ENCODE measurements at places on chromosomes 11 and 22. TPM values are rescaled to one million over a fixed set of nuclear protein-coding genes. Genes with fewer than 3 reads are reported as not detected.
A peak's percentile ranks its signal among the peaks of the same experiment; 100 is the strongest.

- H3K4me3 ChIP-seq, result no peak overlapping the region
- no peaks in the 10 kb centered on the region for H3K36me3 ChIP-seq
- no peak for DNase-seq
- no peaks in the 10 kb centered on the region for H3K27me3 ChIP-seq
- no peaks in the 10 kb centered on the region for H3K4me1 ChIP-seq
Observed at GRCh38 chr11:118834427-118835028, 43.6 kb upstream of the DDX6 start.

DNA sequence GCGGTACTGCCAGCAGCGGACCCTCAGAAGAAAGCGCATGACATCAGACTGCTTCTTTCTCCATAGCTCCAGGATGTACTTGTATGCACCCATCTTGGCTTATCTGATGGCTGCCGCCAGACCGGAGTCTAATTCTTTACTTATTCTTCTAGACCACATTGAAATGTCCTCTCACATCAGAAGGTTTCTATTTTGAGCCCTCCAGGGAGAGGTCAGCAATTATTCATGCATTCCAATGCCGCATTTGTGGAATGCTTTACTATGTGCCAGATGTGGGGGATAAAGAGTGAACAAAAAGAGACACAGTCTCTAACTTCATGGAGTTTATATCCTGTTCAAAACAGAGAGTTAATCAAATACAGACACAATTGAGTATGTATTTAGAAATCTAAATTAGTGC is 230.1 kb downstream of the MIAT start:
- H3K4me1 ChIP-seq, result peaks cover 3% of the 10 kb centered on the region
- H3K27ac ChIP-seq, result no peak overlapping the region
- no peaks in the 10 kb centered on the region for H3K36me3 ChIP-seq

- H3K4me3 ChIP-seq, result no peak overlapping the region
- H3K27me3 ChIP-seq, result no peaks in the 10 kb centered on the region
- no peaks in the 10 kb centered on the region for H3K36me3 ChIP-seq
- no peaks in the 10 kb centered on the region for H3K4me1 ChIP-seq
Observed at GRCh38 chr11:118201966-118202365, 22.8 kb downstream of the JAML start.

GRCh38 chr22:50456466-50457234 is 18.2 kb downstream of the SBF1 start:
- peaks cover 3% of the 10 kb centered on the region for H3K36me3 ChIP-seq
- H3K27me3 ChIP-seq, result no peaks in the 10 kb centered on the region
- no peak overlapping the region for H3K4me3 ChIP-seq
- no peak for DNase-seq

DDI1 gene
- not detected for total RNA-seq

BACE1-AS gene
- 3.9 TPM for total RNA-seq

ARL2 gene
- total RNA-seq, result 27.8 TPM

DNA sequence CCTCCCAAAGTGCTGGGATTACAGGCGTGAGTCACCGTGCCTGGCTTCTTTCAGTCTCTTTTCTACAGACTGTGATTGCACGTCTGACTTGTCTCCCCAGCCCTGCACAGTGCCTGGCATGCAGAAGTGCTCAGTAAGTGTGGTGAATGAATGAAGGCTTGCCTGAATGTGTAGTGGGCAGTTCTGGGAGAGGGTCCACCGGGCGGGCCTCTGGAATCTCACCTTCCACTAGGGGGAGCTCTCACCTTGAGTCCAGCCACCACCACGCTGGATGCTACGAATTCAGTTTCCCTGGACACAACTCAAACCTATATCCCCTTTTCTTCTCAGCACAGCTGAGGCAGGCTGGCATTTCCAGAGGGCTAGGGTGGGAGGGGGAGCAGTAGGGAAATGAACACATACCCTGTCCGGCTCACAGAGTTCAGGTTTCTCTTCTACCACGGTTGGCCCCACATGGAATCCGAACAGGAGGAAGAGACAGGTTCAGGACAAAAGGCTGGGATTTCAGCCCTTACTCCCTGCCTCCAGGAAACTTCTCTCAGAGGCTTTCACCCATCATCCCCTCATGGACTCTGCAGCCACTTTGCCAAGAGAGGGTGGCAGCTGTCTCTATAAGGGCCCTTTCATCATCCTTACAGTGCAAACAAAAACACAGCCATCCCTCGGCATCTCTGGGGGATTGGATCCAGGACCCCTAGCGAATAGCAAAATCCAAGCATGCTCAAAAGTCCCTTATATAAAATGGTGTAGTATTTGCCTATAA is 86.8 kb downstream of the NECTIN1 start:
- H3K4me1 ChIP-seq, result no peaks in the 10 kb centered on the region
- no peaks in the 10 kb centered on the region for H3K27me3 ChIP-seq
- no peak overlapping the region for H3K4me3 ChIP-seq
- no peak overlapping the region for H3K27ac ChIP-seq

GRCh38 chr11:66617155-66617834 is 865 bp downstream of the RBM14 start:
- DNase-seq, result no peak
- H3K27me3 ChIP-seq, result no peaks in the 10 kb centered on the region
- peaks cover 6% of the 10 kb centered on the region for H3K4me1 ChIP-seq
- H3K4me3 ChIP-seq, result peak overlapping the region; percentile 74
- H3K36me3 ChIP-seq, result no peaks in the 10 kb centered on the region
- peak overlapping the region; percentile 94 for H3K27ac ChIP-seq

DNA sequence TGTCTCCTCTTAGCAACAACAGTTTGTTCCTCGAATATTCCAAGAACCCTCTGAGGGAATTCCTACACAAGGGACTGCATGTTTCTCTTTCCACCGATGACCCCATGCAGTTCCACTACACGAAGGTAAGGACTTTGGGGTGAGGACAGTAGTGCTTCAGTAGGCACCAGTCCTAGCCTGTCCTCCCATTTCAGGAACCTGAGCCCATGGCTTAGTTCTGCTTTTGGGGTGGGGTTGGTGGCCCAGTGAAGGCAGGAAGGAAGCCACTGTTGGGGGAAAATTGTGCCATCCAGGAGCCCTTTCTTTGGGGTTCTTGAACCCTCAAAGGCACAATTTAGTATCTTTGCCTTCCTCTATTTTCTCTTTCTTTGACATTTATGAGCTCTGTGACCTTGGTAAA is 38.2 kb downstream of the RNF141 start:
- H3K4me1 ChIP-seq, result no peaks in the 10 kb centered on the region
- no peaks in the 10 kb centered on the region for H3K27me3 ChIP-seq
- DNase-seq, result no peak
- H3K4me3 ChIP-seq, result no peak overlapping the region
- no peaks in the 10 kb centered on the region for H3K36me3 ChIP-seq
- H3K27ac ChIP-seq, result no peak overlapping the region

C22orf15 gene
- not detected for total RNA-seq

DNA sequence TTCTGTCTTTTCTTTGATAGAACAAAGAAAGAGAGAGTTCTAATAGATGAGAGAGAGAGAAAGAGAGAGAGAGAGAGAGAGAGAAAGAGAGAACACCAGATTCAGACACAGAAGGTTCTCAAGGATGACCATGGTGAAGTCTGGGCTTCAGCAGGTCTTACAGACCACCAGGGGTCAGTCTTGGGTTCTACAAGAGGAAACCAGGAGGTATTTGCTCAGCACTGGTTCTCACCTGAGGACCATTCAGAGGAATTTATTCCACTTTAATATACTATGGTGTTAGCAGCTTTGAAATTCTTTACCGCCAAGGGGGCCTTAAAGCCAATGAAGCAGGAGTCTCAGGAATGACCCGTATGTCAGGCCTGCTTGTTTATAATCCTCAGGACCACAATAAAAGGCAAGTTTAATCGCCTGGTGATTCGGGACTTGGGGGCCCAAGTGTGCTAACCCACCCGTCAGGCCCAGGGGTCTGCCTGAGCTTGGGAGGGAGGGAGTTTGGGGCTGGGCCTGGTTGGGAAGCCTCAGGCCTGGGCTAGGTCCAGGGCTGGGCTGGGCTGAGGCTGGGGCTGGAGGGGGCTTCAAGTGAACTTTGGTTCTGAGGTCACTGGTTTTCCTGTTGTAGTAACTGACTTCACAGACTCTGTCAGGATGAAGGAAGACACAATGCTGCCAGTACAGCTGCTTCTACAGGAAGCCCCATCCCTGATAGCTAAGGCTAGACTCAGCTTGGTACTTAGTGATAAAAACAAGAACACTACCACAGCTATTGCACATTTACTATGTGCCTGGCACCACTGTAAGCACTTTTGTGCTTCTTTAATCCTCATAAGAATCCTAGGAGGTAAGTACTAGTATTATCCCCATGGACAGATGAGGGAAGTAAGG is 179.2 kb upstream of the ZBED5 start:
- no peak overlapping the region for H3K27ac ChIP-seq
- no peaks in the 10 kb centered on the region for H3K36me3 ChIP-seq
- no peaks in the 10 kb centered on the region for H3K4me1 ChIP-seq

MMP27 gene
- total RNA-seq, result not detected

- H3K36me3 ChIP-seq, result no peaks in the 10 kb centered on the region
- H3K4me3 ChIP-seq, result no peak overlapping the region
- H3K27ac ChIP-seq, result no peak overlapping the region
- H3K4me1 ChIP-seq, result no peaks in the 10 kb centered on the region
Observed at GRCh38 chr11:36218283-36218921, 70.8 kb downstream of the COMMD9 start.

SYT8 gene
- total RNA-seq, result 18.1 TPM

GRCh38 chr11:104652996-104653395 is 245.3 kb downstream of the CASP12 start:
- H3K27me3 ChIP-seq, result no peaks in the 10 kb centered on the region
- H3K27ac ChIP-seq, result no peak overlapping the region
- H3K36me3 ChIP-seq, result no peaks in the 10 kb centered on the region
- DNase-seq, result no peak

DNA sequence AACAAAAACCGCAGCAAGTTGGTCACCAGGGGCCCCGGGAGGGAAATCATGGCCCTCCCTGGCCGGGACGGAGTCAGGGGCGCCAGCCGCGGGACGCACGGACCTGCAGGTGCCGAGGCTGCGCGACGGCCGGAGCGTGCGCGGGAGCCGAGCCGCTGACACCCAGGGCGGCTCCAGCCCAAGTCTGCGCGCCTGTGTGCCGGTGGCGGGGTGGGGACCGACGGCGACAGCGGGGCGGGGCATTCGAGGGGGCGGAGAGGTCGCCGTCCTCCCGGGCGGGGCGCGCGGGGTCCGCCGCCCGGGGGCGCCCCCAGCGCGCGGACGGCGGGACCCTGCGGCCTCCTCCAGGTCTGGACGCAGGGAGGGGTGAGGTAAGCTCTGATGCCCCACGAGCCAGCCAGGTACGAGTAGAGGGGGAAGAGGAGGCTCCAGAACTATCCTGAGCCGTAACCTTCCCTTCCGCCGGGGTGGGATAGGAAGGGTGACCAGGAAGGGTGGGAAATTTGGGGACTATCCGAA is at the start of gene ESAM:
ESAM (minus strand) TSS at position 186 of the 519 bp plus-strand sequence; CDS start at position 50, 136 bp downstream.
- H3K27me3 ChIP-seq, result no peaks in the 10 kb centered on the region
- DNase-seq, result peak; percentile 33
- H3K4me3 ChIP-seq, result peak within 1 kb of the TSS; percentile 14
- H3K36me3 ChIP-seq, result no peaks in the 10 kb centered on the region

ARHGAP42 gene
- total RNA-seq, result 2.6 TPM

GRCh38 chr11:72568861-72569260 is 105.4 kb downstream of the PDE2A start:
- H3K27ac ChIP-seq, result no peak overlapping the region
- H3K36me3 ChIP-seq, result no peaks in the 10 kb centered on the region
- H3K4me1 ChIP-seq, result no peaks in the 10 kb centered on the region

DNA sequence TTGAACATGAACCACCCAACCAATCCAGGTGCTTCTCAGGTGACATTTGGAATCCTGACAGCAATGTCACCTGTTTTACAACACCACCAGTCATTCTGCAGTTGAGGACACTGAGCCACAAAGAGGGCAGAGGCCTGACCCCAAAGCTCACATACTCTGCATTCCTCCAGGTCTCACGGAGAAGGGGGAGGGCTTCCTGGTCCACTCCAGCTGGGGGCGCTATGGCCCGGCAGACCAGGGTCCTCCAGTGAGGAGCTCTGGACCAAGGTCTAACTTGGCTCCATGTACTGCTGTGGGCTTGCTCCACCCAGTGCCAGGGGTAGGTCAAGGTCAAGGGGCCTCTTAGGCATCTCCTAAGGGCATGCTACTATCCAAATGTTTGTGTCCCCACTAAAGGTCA is 1.5 kb upstream of the PNPLA3 start:
- H3K4me1 ChIP-seq, result no peaks in the 10 kb centered on the region
- no peak for DNase-seq
- no peak overlapping the region for H3K27ac ChIP-seq
- H3K36me3 ChIP-seq, result no peaks in the 10 kb centered on the region
- H3K4me3 ChIP-seq, result no peak overlapping the region

GRCh38 chr11:18329196-18329870 is 7.0 kb downstream of the GTF2H1 start:
- H3K36me3 ChIP-seq, result peaks cover 20% of the 10 kb centered on the region
- H3K4me1 ChIP-seq, result peaks cover 12% of the 10 kb centered on the region
- H3K27ac ChIP-seq, result no peak overlapping the region
- DNase-seq, result no peak

GRCh38 chr11:118004543-118005223 is 18.5 kb downstream of the IL10RA start:
- DNase-seq, result no peak
- H3K4me1 ChIP-seq, result no peaks in the 10 kb centered on the region
- no peak overlapping the region for H3K4me3 ChIP-seq
- H3K27me3 ChIP-seq, result no peaks in the 10 kb centered on the region
- H3K27ac ChIP-seq, result no peak overlapping the region

DNA sequence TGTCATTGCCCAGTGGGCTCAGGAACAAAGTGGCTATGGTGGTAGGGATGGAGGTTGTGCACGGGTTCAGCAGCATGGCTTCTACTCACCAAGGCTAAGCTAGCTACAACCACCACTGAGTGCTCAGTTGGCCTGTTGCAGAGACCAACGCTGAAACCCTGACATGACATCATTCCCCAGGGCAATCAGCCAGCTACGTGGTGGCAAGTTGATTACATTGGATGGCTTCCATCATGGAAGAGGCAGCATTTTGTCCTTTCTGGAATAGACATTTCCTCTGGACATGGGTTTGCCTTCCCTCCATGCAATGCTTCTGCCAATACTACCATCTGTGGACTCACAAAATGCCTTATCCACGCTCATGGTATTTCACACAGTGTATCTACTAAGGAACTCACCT is 634.3 kb downstream of the OPCML start:
- no peaks in the 10 kb centered on the region for H3K27me3 ChIP-seq
- DNase-seq, result no peak
- H3K4me1 ChIP-seq, result no peaks in the 10 kb centered on the region
- H3K4me3 ChIP-seq, result no peak overlapping the region
- H3K27ac ChIP-seq, result no peak overlapping the region

C22orf42 gene
- total RNA-seq, result 0.31 TPM

GRCh38 chr11:11215058-11215815 is 137.8 kb downstream of the CSNK2A3 start:
- no peak overlapping the region for H3K27ac ChIP-seq
- DNase-seq, result no peak
- H3K36me3 ChIP-seq, result no peaks in the 10 kb centered on the region

DNA sequence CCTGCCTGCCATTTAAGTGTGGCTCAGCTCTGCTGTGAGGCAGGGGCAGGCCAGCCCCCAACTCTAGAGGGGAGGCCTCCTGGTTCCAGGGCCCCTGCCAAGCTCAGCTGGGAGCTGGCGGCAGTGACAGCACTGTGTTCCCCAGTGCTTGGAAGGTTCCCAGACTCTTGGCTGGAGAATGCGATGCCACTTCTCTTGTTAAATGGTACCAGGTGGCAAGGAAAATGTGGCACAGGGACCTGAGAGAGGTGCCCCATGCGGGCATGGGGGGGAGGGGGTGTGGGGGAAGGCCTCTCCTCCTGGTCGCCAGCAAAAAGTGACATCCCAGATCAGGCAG is 8.4 kb upstream of the TNFRSF13C start:
- H3K4me3 ChIP-seq, result no peak overlapping the region
- DNase-seq, result no peak
- H3K27me3 ChIP-seq, result no peaks in the 10 kb centered on the region
- no peak overlapping the region for H3K27ac ChIP-seq

NECTIN1 gene
- total RNA-seq, result 16.2 TPM

- peaks cover 12% of the 10 kb centered on the region for H3K4me1 ChIP-seq
- no peak overlapping the region for H3K4me3 ChIP-seq
- no peak for DNase-seq
- no peak overlapping the region for H3K27ac ChIP-seq
Observed at GRCh38 chr11:128576555-128576954, 10.8 kb downstream of the ETS1 start.
